ENCODE measurements at places on chromosomes 16 and 17.

GRCh38 chr16:30137897-30138296 is 14.9 kb upstream of the MAPK3 start:
- no peak for DNase-seq

DNA sequence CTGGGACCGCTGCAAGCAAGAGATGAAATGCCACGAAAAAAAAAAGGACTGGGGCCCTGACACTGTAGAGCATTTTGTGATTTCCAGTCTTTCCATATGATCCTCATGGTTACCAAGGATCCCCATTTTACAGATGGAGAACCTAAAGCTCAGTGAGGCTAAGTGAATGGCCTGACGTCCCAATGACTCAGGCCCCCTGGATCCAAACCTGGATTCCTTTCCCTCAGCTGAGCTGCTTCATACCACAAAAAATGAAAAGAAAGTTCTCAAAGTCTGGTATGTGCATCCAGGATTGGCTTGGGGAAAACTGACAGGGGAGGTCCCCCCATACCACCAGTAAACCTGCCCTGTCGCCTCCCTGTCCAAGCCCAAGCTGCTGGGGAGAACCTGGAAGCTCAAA is 80.5 kb downstream of the TEX14 start:
- DNase-seq: no peak

DNA sequence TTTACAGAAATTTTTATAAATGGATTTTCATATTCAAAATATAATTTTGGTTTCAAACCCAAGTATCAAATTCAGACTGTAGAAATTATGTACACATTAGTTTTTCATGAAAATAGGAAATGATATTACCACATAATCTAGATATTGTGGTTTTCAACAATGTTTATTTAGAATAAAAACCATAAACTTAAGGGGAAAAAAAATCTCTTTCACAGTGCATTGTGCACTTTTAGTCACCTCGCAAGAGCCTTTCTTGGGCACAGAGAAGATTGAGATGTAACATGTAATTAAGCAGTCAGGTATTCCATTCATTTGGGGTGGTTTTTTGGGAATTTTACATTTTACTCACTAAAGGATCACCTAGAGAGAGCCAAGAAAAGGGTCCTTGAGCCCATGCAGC is 104.0 kb downstream of the TANC2 start:
- DNase-seq: no peak

GRCh38 chr16:11224894-11225676 is 30.9 kb downstream of the SOCS1 start:
- DNase-seq: no peak

DNA sequence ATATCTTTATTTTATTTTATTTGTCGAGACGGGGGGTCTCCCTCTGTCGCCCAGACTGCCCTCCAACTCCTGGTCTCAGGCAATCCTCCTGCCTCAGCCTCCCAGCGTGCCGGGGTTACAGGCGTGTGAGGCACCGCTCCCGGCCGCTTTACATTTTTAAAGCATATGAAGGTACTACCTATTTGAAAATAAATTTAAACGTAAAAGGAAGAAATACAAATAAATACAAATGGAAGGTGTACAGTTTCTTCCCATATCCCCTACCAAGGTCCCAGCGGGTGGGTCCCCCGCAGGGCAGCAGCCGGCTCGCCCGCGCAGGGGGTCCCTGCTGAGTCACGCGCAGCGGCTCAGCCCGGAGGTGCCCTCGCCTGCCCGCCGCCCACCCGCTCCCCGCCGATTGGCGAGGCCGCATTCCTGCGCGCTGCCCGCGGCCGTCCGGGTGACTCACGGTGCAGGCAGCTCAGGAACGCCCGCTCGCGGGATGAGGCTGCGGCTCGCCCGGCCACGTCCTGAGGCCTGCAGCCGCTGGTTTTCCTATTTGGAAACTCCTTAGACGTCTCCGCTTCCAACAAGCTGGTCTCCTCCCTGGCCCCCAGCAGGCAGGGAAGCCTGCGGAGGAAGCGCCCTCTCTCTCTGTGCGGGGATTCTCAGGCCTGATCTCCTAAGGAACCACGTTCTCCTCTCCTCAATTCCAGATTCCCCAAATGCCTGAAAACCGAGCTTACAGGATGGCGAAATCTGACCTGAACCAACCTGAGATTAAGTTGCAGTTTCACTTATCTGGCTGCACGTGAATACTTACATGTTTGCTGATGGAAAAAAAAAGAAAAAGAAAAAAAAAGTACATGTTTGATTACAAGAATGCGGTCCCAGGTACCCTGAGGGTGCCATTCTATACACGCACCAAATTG is 54.8 kb upstream of the MAP3K14 start:
- peak; percentile 98 for DNase-seq

- DNase-seq: no peak
These were observed 131.1 kb downstream of the PHKB start for GRCh38 chr16:47592232-47592631.

DNA sequence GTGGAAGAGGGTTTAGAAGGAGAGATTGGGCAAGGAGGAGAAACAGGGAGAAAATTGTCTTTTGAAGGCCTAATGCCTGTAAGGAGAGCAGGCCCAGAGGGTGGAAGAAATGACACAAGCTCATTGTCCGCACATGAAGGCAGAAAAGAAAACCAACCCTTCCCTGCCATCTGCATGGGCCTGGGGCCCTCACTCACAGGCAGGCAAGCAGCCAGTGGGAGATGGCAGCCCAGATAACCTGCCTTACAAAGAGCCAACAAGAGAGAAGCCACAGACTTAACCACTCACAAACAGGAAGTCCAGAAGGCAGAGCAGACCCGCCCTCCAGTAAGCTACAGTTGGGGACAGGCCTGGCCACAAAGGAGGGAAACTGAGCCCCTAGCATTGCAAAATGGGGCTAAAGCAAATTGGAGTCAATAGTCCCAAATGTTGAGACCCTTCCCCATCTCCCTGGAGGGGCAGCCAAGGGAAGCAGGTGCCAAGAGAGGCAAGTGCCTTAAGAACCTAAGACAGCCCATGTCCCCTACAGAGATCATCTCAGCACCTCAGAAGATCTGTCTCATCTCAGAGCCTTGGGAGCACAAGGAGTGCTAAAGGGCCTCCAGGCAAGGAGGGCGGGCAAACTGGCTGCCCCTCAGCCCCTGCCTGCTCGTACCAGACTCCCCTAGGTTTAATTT is 7.3 kb upstream of the TSPOAP1 start:
- peak; percentile 73 for DNase-seq

GRCh38 chr16:87457709-87458423 is 35.0 kb downstream of the ZCCHC14 start:
- peak; percentile 49 for DNase-seq

DNA sequence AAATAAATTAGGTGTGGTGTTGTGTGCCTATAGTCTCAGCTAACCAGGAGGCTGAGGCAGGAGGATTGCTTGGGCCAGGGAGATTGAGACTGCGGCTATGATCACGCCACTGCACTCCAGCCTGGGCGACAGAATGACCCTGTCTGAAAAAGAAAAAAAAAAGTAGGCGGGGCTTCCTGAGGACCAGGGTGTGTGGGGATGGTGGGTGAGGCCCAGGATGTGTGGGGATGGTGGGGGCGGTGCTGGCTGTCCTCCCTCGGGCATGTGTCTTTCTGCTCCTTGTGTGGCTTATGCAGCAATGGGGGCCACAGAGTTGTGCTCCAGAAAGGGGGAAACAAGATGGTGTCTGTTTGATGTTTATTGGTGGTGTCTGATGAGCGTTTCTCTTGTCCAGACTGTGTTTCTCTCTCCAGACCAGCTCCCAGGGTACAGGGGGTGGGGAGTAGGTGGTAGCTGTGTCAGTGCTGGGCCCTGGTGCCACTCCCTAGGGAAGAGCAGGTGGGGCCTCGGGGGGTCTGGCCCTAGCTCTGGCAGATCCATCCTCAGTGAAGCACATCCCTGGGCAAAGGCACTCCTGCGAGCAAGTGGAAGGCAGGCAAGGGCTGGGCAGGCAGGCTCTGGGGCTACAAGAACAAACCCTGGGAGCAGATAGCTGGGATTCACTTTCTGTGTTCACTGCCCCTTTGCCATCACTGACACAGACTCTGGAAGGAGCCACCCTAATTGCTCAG is 2.3 kb downstream of the LCAT start:
- DNase-seq: no peak

- peak; percentile 37 for DNase-seq
These were observed 309.9 kb upstream of the ASIC2 start for GRCh38 chr17:33602981-33603380.

GRCh38 chr17:19311016-19311415 is 51.5 kb downstream of the B9D1 start:
- no peak for DNase-seq

DNA sequence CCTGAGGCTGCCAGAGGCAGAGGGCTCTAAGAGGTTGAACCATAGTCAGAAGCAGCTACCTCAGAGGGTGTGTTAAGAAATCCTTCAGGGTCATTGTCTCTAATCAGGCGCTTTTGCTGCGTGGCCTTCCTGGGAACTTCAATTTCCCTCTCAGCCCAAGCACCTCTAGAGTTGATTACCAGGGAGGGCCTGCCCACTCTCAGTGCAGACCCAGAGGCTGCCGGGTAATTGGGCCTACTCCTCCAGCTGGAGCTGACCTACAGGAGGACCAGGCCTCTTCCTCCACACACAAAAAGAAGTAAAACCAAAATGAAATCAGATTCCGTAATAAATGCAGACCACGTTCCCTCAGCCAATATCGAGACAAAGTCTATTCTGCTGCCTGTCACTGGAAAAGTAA is 305.0 kb upstream of the CCL2 start:
- no peak for DNase-seq

DNA sequence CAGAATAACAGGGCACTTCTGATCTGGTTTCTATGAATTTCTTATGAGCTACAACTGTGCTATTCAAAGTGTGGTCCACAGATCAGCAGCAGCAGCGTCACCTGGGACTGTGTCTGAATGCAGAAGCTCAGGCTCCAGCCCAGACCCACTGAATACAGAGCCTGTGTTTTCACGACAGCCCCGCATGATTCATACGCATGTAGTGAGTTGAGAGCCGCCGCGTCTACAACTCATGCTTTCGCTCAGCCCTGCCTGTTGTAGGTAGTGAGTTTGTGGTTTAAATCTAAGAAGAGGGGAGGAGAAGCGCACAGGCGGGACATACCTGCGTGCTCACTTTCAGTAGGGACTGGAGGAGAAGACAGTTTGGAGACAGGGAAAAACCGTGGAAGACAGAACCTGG is 28.5 kb upstream of the ELAC2 start:
- no peak for DNase-seq

DNA sequence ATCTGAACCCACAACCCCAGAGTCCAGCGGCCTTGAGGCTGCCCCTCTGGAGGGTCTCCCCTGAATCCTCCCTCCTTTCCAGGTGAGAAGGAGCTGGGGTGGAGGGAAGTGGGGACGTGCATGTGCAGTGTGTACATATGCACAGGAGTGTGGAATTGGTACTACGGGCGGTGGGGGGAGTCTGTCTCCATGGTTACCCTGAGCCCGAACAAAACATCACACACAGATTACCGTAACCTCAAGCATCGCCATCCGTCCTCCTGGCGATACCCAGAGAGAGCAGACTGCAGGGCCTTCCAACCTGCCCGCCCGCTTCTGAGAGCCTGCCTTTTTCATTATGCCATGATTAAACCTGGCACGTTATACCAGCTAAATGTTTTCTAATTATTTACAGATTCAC is 25.1 kb downstream of the GSG1L start:
- DNase-seq: no peak

- DNase-seq: no peak
These were observed 73.6 kb downstream of the WIPI1 start for GRCh38 chr17:68383443-68384321.

DNA sequence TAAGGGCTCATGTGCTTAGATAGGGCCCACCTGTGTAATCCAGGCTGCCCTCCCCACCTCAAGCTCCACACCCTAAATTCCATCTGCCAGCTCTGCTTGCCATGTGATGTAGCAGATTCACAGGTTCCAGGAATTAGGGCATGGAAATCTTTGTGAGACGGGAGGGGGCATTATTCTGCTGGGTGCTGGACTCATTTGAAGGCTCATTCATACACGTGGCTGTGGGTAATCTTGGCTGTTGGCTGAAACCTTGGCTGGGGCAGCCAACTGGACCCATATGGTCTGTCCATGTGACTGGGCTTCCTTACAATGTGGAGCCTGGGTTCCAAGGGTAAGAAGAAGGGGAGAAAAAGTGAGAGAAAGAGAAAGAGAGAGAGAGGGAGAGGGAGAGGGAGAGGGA is 115.1 kb downstream of the CYLD start:
- DNase-seq: no peak

DNA sequence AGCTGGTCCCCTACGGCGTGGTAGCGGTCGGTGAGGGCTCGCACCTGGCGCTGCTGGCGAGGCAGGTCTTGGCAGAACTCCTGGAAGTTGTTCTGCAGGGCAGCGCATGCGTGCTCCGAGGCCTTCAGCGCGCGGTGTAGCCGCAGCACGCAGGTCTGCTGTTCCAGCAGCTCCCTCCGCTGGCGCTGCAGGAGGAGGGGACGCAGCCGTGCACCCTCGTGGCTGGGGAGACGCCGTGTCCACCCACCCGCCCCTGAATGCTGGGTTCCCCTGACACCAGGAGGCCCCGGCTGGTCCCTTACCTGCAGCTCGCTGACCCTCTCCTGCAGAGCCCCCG is 12.2 kb downstream of the EVPL start:
- DNase-seq: peak; percentile 49

DNA sequence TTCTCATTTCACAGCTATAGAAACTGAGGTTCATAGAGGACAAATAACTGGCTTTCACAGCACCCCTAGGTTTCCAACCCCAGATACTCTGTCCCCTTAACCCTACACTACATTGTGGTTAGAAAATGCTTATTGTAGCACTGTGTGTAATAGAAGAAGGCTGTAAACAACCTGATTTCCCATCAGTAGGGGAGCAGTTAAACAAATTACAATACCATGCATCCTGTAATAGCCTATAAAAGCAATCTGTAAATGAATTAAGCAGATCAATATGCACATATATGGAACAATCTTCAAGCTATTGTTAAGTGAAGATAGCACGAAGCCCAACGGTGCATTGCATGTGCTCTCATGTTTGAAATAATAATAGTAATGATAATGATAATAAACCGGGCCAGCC is 39.2 kb upstream of the XPO6 start:
- no peak for DNase-seq

DNA sequence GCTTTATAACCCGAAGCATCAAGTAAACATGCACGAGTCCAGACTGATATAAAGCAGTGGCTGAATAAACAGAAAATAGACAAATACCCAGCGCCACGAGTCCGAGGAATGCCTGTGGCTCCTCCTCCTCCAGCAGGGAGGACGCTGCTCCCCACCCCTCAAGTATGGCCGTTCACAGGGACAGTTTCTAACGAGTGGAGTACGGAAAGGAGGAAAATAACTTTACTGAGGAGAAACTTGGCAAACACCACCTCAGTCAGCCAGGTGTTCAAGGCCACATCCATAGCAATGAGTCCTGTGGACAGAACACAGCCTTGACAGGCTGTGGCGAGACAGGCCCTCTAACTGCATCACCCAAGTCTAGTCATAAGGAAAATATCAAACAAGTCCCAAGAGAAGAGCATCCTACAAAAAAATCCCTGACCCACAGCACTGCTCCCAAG is 9.2 kb downstream of the ZDHHC7 start:
- no peak for DNase-seq

Data from ELF-1 (cell line).